ENCODE measurements at places on chromosomes 7 and 10. TPM values are rescaled to one million over a fixed set of nuclear protein-coding genes. Genes with fewer than 3 reads are reported as not detected.
A peak's percentile ranks its signal among the peaks of the same experiment; 100 is the strongest.

Gene MEIG1
- 0.18 TPM for polyA plus RNA-seq

DNA sequence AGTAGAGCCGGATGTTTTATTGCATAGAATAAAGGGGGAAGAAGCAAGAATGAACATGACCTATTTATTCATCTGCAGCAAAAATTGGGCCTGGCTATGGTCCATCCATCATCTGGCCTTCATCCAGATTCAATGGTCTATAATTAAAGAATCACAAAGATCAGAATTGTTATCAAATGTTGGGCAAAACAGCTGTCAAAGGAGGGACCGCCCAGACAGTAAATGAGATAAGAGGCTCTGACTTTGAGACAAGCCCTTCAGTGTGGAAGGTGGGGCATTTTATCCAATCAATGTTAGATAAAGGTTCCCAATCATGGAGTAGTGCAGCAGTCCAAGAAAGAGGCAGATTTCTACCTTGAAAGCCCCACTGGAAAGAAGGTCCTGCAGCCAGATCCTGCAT, 153.5 kb downstream of the PARD3 start:
- DNase-seq, result no peak

DNA sequence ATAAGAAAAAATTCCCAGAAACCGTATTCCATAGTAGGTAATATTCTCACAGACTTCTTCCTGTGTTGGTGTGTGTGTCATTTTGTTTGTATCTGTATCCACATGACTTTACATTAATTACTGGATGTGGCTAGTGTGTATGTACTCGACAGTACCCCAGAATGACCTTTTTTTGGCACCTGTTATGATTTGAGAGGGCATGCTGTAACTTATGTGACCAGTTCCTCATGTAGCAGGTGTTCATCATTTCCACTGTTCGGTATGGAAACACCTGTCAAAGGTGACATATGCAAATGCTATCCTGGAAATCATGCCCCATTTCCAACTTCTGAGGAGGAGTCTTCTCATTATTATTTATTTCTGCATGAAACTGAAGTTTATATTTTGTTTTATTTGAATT, 89.3 kb downstream of the ZMYND11 start:
- DNase-seq, result no peak

DNA sequence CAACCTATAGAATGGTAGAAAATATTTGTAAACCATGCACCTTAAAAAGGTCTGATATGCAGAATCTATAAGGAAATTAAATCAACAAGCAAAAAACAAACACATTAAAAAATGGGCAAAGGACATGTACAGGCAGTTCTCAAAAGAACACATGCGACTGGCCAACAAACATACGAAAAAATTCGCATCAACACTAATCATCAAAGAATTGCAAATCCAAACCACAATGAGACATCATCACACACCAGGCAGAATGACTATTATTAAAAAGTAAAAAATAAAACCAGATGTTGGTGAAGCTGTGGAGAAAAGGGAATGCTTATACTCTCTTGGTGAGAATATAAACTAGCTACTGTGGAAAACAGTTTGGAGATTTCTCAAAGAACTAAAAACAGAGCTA, 33.2 kb downstream of the TMEM229A start:
- DNase-seq, result no peak

Gene CCDC201
- polyA plus RNA-seq, result not detected

Gene MKX
- 1.3 TPM for polyA plus RNA-seq

DNA sequence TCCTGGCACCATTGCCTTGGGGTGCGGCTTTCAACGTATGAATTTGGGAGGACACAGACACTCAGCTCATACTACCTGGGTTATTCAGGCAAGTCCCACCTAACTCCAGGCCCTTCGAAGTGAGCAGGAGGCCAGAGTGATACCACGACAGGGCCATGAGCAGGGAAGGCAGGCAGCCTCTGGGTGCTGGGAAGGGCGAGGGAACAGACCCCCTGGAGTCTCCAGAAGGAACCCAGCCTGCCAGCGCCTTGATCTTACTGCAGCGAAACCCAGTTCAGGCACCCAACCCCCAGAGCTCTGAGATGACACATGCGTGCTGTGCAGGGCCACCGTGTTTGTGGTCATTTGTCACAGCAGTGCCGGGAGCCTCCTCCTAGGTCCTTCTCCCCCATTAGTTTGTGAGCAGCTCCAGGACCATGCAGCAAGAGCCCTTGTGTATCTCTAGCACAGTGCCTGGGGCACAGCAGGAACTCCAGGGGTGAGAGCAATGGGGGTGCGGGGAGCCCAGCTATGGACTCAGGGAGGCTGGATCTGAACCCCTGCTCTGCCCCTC, 7.7 kb upstream of the INSIG1 start:
- DNase-seq, result no peak

Gene TMEM184A
- 0.05 TPM for polyA plus RNA-seq

DNA sequence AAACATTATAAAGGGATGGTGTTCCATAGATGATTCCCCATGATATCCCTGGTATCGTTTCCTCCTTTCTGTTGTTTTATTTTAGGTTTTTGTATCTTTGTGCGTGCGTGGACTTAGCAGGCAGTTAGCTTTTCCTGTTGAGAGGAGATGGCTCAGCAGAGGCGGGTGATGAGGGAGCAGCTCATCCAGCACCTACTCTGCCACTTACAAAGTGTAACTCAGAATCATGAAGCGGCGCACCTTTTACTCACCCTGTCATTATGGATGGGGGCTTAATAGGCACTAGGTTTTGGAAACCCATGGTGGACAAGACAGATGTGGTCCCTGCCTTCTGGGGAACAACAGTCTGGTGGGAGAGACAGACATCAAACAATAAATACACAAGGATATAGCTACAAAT, 17.1 kb downstream of the FAM241B start:
- no peak for DNase-seq

DNA sequence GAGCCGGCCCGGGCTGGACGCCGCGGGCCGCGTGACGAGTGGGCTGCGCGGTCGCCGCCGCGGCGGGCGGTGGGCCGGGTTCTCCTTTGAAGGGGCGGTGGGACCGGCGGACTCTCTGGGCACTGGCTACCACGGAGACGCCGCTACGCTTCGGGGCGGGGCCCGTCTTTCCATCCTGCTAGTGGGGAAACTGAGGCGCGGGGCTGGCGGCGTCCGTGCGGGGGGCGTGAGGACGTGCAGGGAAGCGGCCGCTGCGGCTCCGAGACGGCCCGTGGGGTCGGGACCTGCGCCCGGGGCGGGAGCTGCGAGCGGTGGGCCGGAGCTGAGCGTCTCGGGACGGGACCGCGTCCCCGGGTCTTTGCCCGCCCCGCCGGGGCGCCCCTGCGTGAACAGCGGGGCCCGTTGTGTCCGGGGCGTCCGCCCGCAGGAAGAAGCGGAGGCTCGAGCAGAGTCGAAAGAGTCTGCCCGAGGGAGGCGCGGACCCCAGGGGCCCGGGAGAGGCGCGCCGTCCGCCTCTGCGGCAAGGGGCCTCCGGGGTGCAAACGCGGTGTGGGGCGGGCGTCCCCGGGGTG, 548 bp upstream of the BNIP3 start:
- DNase-seq, result no peak

DNA sequence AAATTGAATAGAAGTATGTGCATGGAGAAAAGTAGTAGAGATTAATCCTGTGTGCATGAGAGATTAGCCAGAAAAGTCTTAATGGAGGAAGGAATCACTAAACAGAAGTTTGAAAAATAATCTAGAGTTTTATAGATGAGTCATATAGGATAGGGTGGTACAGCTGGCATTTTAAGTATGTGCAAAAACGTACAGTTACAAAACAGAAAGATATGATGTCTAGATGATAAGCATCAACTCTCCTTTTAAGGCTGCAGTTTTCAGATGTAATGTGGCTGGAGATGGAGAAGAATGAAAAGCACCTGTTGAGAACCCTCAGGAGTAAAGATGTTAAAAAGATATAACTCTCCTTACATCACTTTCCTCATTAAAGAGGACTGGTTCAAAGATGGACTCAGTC, 271.3 kb downstream of the STK31 start:
- DNase-seq, result no peak

DNA sequence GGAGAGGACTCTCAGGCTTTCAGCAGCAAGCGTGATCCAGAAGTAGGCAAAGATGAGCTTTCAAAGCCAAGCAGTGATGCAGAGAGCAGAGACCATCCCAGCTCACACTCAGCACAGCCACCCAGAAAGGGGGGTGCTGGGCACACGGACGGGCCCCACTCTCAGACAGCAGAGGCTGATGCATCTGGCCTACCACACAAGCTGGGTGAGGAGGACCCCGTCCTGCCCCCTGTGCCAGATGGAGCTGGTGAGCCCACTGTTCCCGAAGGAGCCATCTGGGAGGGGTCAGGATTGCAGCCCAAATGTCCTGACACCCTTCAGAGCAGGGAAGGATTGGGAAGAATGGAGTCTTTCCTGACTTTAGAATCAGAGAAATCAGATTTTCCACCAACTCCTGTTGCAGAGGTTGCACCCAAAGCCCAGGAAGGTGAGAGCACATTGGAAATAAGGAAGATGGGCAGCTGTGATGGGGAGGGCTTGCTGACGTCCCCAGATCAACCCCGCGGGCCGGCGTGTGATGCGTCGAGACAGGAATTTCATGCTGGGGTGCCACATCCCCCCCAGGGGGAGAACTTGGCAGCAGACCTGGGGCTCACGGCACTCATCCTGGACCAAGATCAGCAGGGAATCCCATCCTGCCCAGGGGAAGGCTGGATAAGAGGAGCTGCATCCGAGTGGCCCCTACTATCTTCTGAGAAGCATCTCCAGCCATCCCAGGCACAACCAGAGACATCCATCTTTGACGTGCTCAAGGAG, 95.5 kb downstream of the TACC2 start:
- DNase-seq, result no peak

DNA sequence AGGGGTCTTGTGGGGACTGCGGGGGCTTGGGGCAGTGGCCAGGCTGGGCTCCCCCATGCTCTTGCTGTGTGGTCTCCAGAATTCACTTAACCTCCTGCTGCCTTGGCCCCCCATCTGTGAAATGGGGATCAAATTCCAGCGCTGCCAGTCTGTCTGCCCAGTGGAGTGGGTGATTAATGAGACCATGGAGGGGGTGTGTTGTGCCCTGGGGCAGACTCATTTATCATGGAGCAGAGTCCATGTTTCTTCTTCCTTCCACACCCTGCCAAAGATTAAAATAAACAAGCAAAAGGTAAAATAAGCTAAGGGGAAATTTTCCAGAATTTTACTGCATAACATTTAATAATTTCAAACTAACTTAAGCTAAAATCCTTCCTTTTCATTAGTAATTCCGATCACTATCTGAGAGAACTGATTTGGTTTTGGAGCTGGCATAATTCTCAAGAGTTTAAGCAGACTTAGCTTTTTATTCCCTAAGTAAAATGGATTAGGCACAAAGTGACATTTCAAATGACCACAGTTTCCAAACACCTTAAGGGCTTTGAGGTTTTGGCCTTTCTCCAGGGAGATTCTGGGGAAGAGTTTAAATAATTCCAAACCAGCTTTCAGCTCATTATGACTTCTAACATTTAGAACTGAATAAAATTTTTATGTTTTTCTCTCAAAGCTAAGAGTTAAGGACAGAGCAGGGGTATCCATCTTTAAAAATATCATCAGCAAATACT, 211.9 kb downstream of the CXCL12 start:
- DNase-seq, result peak; percentile 6

DNA sequence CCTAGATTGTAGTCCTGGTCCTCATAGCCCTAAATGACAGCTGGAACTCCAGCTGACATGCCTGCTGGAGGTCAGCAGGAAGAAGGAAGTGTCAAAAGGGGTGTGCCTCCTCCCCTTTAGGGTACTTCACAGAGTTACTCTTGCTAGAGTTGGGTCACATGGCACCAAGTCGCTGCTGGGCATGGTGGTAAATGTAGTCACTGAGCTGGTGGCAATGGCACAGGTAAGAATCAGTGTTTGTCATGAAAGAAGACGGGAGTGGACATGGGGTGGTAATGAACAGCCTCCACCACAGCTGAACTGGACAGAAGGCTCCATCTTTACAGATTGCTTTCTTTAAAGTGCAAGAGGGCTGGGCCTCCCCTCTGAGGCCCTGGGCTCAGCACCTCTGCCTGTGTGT, 122.3 kb downstream of the ACTR3B start:
- DNase-seq, result no peak

- peak; percentile 1 for DNase-seq
These were observed 45.1 kb downstream of the RELN start for GRCh38 chr7:103944230-103944900.

GRCh38 chr10:76769582-76769981, 868.0 kb downstream of the KCNMA1 start:
- no peak for DNase-seq

- no peak for DNase-seq
These were observed 230.6 kb downstream of the BMPER start for GRCh38 chr7:34135924-34136323.

Gene DENND10
- 92.4 TPM for polyA plus RNA-seq

GRCh38 chr10:660970-661596, 28.4 kb downstream of the DIP2C start:
- no peak for DNase-seq

DNA sequence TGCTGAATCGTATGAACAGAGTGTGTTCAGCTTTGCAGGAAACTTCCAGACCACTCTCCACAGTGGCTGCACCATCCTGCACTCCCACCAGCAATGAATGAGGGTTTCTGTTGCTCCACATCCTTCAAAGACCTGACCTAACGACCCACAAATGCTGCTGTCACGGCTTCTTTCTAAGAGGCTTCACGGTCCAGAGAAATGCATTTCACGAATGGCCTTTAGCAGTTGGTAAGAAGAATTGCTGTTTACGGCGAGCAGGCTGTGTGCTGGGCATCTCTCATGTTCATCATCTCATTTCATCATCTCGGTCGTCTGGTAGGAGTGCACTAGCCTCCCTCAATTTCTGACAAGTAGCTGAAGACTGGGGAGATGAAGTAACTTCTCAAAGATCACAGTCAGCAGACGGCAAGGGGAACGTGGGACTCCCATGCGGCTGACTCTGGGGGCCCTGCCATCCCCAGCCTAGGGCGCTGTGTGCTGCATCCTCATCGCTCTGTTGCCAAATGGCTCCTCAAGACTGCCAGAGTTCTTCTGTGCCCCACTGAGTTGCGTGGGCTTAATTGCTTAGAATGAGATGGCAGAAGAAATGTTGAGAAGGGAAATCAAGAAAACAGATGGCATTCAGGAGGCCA, 72.9 kb downstream of the ADARB2 start:
- no peak for DNase-seq

Gene ZNF239
- 5.4 TPM for polyA plus RNA-seq
